ENCODE measurements at places on chromosomes 7 and 10. TPM values are rescaled to one million over a fixed set of nuclear protein-coding genes. Genes with fewer than 3 reads are reported as not detected.

DNA sequence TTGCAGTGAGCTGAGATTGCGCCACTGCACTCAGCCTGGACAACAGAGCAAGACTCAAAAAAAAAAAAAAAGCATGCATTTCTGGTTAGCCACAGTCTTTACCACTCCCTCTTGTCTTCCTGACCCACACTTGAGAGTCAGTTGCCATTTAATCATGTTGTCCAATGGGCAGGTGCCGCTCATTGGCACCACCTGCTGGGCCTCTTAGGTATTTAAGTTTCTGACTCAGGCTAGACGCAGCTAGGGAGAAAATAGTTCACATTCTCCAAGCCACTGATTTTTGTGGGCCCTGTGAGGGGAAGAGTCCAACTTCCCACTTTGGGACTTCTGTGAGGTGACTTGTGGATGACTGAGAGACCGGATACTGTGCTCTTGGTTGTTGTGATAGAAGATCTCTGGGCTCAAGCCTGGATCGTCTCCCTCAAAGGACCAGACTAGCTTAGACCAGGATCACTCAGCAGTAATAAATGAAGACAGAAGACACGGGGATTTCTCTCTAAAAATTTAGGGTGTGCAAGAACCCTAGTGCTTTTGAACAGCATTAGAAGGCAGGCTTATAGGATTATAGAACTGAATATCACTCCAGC lies 26.8 kb upstream of the SORCS3 start:
- DNase-seq = no peak

DNA sequence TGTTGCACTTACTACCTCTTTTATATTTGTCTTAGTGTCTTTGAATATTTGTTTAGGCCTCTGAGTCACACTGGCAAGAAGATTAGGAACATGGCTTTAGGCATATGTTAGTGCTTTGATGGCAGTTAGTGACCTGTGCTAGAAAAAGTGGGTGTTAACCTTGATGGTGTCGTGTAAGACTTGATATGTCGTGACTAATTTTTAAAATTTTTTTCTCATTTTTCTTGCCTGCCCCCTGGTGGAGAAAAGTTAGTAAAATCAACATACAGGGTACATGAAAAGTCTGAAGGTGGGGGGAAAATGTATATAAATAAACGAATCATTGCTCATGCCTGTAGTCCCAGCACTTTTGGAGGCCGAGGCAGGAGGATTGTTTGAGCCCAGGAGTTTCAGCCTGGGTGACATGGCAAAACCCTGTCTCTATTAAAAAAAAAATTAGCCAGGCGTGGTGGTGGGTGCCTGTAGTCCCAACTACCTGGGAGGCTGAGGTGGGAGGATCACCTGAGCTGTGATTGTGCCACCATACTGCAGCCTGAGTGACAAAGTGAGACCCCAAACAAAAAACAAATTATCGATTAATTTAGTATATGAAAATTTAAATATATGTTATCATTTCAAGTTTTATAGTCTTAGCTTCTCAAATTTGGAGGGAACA lies 44.6 kb downstream of the TAX1BP1 start:
- no peak for DNase-seq

GRCh38 chr7:76427635-76428034 lies 2.9 kb downstream of the ZP3 start:
- no peak for DNase-seq

Gene UFSP1
- total RNA-seq = 5.6 TPM

Gene VPS37D
- total RNA-seq = 1.4 TPM

Gene KCNH2
- 2.2 TPM for total RNA-seq

Gene OR9A2
- total RNA-seq = not detected

DNA sequence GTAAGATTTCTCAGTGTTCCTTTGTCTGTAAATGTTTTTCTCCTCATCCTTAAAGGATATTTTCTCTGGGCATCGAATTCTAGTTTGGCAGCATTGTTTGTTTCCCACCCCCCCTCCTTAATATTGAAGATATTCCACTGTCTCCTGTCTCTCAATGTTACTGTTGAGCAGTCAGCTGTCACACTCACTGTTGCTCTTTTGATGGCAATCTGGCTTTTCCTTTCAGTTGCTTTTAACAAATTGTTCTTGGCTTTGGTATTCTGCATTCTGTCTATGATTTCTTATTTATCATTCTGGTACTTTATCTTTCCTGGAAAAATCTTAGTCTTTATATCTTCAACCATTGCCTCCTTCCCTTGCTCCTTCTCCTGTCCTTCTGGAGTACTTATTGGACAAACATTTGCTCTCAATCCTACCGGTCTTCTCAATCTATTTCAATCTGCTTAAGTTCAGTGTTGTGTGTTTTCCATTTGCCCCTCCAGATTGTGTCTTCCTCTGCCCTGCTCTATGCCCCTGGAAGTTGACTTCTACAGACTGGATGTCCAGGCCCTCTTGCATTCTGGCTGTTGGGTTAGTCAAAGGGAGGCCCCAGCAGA lies 9.3 kb upstream of the GTPBP4 start:
- no peak for DNase-seq

All from spleen (tissue), 13 donors.